Fibroblast of skin of right quadriceps (primary cell): ENCODE measurements at places on chromosomes 1 and 21.
A peak's percentile ranks its signal among the peaks of the same experiment; 100 is the strongest.

DNA sequence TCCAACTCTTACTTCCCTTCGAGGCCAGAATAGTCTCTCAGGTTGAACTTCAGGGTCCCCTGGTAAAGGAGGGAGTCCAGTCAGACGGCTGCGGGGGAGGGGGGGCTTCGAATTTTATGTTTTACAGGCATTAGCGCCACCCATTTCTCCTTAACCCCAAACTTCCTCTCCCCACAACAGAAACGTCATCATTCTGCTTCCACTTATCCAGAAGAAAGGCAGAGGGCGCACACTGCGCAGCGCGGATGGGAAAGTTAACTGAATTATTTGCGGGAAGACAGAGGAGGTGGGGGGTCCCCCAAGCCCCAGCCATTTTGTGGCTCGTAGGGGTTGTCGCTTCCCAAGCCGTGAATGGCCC, 529 bp upstream of the PRMT2 start:
- peak; percentile 94 for DNase-seq

DNA sequence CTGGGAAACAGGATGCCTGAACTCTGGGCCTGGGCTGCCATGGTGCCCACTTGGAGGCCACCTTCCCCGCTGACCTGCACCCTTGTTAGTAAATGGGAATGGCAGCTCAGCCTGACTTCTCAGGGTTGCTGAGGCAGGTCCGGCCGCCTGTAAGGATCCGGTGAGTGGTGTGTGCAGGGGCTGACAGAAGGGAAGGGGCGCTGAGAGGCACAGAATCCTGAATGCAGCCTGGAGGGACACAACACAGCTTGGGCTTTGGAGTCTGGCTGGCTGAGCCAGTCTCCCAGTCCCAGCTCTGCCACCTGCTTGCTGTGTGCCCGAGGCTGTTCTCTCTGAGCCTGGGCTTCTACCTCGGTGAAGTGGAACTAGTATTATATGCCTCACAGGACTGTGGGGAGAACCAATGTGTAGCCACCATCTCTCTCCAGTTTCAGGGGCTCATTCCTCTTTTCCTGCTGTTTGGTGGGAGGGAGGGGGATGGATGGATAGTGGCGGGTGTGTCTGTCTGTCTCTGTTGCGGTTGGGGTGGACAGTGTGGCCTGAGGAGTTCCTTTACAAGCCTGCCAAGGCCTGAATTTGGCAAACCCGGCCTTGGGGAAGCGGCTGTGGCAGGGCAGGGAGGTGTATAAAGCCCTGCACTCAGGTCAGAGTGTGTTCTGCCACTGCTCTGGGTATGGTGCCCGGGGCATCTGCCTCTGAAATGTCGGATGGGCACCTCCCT, 18.0 kb downstream of the ADORA1 start:
- DNase-seq: no peak

DNA sequence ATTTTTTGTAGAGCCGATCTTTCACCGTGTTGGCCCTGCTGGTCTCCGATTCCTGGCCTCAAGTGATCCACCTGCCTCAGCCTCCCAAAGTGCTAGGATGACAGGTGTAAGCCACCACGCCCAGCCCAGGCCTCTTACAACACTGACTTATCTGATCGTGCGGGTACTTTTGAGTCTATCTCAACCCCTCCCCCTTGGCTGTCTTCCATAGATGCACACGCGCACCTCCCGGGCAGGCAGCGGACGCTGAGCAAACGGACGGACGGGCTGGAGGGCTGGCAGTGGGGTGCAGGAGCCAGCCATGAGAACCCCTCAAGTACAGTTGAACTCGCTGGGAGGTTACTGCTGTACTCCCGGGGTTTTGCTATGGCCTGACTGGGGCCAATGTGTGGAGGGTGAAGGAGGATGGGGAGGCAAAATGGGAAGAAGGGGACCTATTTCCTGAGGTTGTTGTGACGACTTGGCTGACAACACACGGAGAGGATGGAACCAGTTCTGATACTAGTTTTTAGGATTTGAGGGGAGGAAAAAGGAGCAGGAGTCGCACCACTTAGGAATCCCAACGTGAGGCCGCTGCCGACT, 959 bp downstream of the CD58 start:
- DNase-seq: no peak

DNA sequence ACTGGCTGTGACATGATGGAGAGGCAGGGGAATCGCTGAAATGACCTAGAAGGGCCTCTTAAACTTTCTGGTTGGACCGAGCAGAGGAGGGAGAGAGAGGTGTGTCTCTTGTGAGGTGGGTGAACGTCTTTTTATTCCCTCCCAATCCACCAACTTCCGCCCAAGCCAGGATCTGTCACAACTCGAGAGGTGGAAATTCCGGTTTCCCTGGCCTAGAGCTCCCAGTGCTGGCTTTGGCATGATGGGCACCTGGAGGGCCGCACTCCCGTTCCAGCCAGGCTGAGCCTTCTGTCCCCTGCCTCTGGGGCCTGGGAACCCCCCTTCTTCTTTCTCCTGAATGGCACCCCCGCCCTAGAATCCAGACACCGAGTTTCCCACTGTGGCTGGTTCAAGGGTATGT, at the start of gene SEMA4A:
SEMA4A (plus strand) TSS at position 224 of the 400 bp plus-strand sequence. CDS start 994 bp downstream, outside the sequence.
- no peak for DNase-seq

DNA sequence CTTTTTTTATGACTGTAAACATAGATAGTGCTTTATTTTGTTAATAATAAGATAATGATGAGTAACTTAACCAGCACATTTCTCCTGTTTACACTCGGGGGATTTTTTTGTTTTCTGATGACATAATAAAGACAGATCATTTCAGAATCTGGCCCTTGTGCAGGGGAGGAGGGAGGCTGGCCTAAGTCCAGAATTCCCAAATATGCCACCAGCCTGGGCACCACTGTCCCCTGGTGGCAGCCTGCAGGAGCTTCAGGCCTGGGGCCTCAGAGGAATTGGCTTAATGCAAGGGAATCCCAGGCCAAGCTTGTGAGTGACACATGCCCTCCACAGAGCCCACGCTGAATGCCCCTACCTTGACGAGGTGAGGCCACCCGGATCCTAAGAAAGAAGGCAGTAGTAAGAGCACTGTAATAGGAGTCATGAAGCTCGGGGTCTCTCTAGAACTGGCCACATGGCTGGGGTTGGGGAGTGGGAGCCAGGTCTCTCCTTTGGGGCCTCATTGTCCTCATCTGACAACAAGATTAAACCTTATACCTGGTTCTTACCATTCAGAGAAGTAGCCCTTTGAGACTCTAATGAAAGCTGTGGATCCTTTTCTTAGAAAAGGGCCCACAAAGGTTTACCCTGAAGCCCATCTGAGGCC, 24.1 kb downstream of the ETNK2 start:
- DNase-seq: peak; percentile 85

GRCh38 chr1:226661965-226662364, 77.1 kb downstream of the ITPKB start:
- DNase-seq: no peak

DNA sequence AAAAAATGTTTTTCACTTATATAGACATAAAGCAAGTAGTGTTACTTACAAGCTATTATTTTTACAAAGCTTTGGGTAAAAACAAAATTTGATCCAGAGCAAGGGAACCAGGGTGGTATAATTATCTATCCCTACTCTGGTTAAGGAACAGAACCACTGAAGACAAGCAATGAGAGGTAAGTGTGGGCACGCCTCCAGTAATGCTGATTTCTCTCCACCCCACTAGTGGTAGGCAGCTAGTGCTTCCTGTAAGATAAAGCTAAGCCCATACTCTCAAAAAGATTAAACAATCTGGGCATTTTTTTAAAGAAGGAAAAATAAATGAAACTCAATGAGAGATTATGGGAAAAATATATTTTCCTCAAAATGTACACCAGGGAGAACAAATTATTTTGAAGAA, 22.1 kb downstream of the TFB2M start:
- DNase-seq: no peak

GRCh38 chr1:201042779-201043461, 19.4 kb upstream of the KIF21B start:
- peak; percentile 67 for DNase-seq

DNA sequence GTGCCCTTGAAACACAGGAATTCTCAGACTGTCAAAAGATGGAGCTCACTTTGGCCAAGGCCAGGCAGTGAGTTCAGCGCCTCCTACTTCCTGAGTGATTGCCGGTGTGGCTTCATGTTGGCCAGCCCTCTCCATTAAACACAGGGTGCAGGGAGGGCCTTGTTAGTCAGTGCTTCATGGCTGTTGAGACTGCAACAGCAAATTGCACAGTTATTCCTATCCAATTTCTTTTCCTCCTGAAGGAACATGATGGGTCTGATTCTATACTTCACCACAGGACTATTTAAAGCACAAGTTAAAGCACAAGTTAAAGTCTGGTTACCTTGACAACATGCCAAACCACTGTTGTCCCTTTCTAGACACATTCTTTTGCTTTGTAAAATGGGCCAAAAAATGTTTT, 156.6 kb downstream of the SIPA1L2 start:
- DNase-seq: peak; percentile 79

DNA sequence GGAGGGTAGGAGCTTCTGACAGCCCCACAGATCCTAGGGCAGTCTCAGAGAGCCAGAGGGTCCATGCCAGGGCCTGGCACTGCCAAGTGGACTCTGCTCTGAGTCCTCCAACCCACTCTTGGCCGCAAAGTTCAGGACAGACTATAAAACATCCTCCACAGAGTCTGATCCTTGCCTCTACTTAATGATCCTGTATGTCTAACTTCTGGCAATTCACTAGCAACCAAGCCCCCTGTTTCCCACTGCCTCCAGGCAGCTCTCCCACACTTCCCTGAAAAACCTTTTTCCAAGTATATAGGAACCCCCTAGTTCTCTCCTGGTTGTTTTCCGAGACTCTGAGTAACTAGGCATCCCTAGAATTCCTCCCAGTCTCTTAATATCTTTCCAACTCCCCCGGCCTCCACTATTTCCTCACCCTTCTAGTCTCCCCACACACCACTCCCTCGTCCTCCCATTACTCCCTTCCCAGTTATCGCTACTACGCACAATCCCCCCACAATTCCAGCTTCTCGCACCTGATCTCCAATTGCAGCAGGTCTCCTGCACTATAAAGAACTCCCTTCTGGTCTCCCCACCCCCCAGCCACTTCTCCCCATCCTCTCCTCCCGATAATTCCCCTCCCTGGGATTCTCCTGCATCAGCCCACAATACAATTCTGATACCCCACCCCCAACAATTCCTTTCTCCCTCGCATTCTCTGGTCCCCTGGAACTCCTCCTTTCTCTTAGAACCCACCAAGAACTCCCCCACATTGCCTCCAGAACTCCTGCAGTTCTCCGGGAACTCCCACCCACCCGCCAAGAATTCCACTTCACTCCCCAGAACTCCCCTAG, 574 bp downstream of the IGSF9 start:
- DNase-seq: no peak

- peak; percentile 17 for DNase-seq
Measured at GRCh38 chr1:37602750-37603694, 7.3 kb upstream of the GNL2 start.

DNA sequence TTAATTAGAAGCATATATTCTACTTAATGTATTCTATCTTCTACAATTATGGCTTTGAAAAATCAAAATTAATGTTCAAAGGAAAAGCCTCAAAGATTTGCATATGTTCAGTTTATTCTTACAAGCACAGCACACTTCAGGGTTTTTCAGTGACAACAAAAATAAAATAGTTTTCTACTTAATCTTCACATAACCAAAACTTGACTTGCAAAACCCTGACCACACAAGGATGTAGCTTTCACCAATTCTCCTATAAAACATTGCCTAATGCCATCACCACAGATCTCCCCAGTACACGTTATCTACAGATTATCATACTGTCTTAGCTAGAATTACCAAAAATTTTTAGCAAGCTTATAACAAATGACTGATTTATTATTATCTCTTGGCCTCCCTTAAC, 23.3 kb downstream of the LPAR3 start:
- peak; percentile 78 for DNase-seq

DNA sequence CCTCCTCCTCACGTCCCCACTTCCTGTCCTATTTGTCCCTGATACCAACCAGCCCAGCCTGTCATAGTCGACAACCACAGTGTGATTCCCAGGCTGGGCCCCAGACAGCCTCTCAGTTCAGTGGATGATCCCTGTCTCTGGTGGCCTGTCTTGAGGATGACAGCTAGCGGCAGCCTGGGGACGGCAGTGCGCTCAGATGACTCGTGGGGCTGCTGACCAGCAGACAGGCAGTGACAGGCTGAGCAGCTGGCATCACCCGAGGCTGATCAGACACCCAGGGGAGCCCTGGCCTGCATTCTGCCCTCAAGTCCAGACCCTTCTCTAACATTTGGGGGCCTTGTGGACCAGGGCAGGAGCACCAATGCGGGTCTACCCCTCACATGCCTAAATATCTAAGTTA, 21.0 kb downstream of the NKAIN1 start:
- DNase-seq: no peak

- peak; percentile 91 for DNase-seq
Measured at GRCh38 chr1:117657031-117657430, 51.2 kb downstream of the TENT5C start.

DNA sequence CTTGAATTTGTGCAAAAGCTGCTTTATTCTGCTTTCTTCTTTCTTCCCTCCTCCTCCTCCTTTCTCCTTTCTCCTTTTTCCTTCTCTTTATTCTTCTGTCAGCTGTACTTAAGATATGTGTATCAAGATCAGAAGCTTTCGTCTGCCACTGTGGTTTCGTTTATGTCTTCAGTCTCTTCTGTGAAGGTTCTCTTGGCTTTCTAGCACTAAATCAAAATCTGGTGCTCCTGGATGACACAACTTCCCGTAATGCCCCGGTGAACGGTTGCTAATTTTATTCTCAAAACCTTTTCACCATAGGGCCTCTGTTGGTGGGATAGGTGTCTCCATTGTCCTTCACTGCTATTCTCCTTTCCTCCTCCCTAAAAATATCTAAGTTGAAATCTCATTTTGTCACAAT, 5.0 kb downstream of the ATF6 start:
- no peak for DNase-seq

- no peak for DNase-seq
Measured at GRCh38 chr1:175162955-175163354, 29.6 kb downstream of the KIAA0040 start.

GRCh38 chr1:236673289-236673919, 12.9 kb upstream of the ACTN2 start:
- DNase-seq: peak; percentile 11

GRCh38 chr1:224168859-224169380, 14.1 kb upstream of the DEGS1 start:
- peak; percentile 89 for DNase-seq

GRCh38 chr1:185317034-185317885, at the start of gene IVNS1ABP:
TSS of gene IVNS1ABP (minus strand) at chr1:185317243. CDS start at chr1:185309493, 7,750 bp downstream.
- peak; percentile 93 for DNase-seq

DNA sequence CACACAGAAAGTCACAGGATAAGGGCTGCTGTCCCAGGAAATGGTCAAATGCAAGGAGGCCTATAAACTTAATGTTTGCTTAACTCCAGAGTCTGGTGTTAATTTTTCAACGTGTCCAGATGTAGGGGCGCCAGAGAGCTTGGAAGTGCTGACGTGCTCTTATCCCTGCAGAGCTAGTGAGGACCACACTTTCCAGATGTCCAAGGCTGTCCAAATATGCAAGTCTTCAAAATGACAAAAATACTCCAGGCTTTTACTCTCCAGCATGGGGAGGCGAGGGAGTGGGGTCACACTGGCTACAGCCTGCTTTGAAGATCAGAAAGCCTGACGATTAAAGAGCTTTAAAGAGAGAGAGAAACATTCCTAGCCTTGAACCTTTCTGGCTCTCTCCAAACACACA, 57.6 kb downstream of the ABCA4 start:
- peak; percentile 60 for DNase-seq

- no peak for DNase-seq
Measured at GRCh38 chr1:187513190-187513589, 684.4 kb downstream of the PLA2G4A start.
